Amniotic stem cell (primary cell): ENCODE measurements at places on chromosomes 3 and 15.

GRCh38 chr15:53454843-53455721 lies 304.4 kb downstream of the WDR72 start:
- DNase-seq = no peak

DNA sequence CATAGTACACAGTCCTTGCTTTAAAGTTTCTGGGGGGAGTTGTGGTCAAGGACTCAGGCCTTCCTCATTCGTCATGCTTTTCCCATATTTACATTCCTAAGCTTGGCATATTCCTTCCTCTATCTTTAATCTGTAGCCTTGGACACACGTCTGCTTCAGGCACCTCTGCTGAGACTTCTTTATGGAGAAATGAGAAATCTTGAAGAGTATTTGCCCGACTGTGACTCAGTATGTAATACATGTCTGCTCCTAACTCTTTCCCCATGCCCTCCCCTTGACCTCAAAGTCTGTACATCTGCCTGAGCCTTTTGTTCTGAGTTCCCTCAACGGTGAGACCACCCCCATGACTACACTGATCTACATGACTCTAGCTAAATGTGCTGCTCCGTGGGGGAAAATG lies 246.1 kb downstream of the SI start:
- no peak for DNase-seq

GRCh38 chr15:98160236-98160635 lies 199.7 kb downstream of the ARRDC4 start:
- DNase-seq = no peak

- no peak for DNase-seq
Measured at GRCh38 chr15:65535192-65535591, 4.9 kb downstream of the HACD3 start.

DNA sequence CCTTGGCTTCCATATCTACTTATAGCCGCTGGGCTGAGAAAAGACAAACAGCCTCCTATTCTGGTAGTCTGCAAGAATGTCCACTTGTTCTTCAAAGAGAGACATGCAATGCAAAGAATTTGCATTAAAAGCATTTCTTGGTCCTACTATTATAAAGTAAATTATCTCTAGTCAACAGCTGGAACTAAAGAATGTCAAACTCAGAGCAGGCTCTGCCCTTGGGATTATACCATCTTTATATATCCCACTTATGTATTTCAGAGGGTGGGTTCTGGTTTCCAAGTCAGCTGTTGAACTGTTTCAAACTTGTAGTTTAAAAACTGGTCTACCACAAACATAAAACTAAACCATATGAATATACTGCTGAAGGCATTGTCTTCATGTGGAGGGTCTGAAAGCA lies 7.0 kb upstream of the ACTC1 start:
- DNase-seq = no peak

DNA sequence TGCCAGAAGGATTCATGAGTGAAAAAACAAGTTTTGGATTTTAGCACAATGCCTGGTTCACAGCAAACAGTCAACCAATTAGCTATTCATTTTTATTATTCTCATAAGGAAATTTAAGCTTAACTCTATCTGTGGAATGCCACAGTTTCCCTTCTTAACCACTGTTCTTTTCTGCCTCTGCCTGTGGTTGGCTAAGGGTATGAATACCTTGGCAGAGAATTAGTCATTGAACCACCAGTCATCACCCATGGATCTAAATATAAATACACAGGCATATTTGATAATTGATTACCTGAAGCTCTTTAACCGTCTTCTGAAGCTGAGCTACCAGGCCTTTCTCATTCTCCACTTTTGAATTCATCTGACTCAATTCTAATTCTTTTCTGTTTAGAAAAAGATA lies 79.9 kb downstream of the MYH15 start:
- DNase-seq = no peak

DNA sequence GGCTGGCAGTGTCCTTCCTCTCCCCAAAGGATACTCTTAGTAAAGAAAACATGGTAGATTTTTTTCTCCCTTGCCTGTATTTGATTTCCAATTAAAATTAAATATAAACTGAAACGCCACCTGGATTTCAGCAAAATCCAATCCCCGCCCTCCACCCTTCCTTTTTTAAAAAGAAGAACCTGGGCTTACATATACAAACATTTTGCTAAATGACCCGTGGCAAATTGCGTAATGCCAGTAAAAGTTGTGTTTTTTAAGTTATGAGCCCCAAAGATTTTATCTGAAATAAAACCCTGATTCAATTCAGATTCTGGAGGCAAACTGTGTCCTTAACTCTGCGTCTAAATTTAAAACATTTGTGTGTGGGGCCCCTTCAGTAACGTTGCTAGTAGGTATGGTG lies 403.0 kb downstream of the FOXP1 start:
- no peak for DNase-seq

- no peak for DNase-seq
Measured at GRCh38 chr3:54087581-54088410, 34.6 kb upstream of the CACNA2D3 start.

GRCh38 chr3:116425126-116425525 lies 20.2 kb downstream of the LSAMP start:
- no peak for DNase-seq

- no peak for DNase-seq
Measured at GRCh38 chr3:16147220-16147994, 27.1 kb upstream of the GALNT15 start.

GRCh38 chr15:39851500-39852092 lies 68.5 kb downstream of the GPR176 start:
- DNase-seq = no peak

DNA sequence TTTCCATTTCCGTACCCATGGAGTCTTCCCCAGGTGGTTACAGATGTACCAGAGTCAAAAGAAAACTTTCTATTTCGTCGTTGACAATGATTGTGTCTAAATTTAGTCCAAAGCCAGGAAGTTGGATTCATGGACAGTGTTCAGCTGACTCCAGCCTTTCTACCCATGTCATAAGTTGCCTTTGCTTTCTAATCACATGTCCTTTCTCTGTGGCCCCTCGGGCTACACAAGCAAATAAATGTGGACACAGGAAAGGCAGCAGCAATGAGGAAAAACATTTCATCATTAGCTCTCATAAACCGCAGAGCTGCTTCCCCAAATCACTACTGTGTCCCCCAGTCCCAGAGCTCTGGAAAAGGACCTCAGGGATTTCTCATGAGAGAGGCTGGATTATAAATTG lies 82.0 kb downstream of the USF3 start:
- no peak for DNase-seq

DNA sequence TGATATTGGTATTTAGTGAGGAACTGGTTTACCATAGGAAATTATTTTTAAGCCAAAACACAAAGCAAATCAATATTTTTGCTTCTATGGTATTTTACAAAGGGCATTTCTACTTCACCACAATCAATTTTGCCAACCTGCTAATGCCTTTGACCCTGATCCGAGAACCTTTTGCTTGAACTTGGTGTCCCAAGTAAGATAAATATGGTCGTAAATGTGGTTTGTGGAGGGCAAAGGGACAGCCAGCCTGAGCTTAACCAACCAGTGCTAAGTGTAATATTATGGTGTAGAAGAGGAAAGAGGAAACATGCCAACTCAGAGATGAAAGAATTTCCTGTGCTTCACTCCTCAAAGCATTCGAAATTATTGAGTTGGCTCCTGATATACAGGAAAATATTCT lies 148.4 kb downstream of the C3orf38 start:
- DNase-seq = no peak

GRCh38 chr3:112089956-112090886 lies 4.0 kb downstream of the C3orf52 start:
- no peak for DNase-seq

DNA sequence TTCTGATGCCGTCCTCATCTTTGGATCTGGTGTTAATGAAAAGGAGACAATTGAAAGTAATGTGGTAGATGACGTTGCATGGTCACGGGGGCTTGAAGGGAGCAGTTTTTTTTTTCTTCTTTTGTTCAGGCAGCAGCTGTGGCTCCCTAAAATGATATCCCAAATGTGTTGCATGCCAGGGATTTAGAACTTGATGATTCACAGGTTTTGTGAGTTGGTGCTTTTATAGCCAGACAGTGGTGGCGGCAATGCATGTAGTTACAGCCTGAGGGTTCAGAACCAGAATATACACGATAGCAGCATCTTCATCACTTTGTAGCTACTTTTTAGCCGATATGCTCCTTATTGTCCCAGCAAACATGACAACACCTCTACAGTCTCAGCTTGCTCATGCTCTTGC lies 133.4 kb downstream of the CHST2 start:
- DNase-seq = no peak

DNA sequence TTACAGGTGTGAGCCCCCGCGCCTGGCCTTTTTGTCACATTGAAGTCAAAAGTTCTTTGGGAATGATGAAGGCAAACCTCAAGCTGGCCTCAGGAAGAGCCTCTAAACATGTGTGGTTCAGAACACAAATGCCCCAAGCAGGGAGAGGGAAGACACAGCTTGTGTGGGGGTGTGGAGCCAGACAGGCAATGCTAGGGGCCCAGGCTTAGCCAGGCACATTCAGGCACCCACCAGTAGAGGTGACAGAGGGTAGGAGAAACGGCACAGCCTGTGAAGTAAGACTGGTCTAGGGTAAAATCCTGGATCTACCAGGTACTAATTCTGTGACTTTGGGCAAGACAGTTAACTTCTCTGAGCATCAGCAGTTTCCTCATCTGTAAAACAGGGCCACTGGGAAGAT lies 3.5 kb downstream of the HDC start:
- DNase-seq = no peak
